ENCODE measurements at places on chromosomes 2 and 18.

DNA sequence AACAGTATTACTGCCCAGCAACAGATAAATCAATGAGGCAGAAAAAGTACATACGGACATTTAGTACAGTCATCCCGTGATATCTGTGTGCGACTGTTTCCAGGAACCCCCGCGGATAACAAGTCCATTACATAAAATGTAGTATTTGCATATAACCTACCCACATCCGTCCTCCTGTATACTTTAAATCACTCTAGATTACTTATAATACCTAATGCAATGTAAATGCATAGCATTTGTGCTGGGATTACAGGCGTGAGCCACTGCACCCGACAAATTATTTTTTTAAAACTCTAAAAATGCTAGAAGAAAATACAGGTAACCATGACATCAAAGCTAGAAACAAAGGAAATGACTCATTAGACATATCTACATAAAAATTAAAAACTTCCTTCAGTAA, 91.6 kb downstream of the FAM161A start:
- DNase-seq = no peak

DNA sequence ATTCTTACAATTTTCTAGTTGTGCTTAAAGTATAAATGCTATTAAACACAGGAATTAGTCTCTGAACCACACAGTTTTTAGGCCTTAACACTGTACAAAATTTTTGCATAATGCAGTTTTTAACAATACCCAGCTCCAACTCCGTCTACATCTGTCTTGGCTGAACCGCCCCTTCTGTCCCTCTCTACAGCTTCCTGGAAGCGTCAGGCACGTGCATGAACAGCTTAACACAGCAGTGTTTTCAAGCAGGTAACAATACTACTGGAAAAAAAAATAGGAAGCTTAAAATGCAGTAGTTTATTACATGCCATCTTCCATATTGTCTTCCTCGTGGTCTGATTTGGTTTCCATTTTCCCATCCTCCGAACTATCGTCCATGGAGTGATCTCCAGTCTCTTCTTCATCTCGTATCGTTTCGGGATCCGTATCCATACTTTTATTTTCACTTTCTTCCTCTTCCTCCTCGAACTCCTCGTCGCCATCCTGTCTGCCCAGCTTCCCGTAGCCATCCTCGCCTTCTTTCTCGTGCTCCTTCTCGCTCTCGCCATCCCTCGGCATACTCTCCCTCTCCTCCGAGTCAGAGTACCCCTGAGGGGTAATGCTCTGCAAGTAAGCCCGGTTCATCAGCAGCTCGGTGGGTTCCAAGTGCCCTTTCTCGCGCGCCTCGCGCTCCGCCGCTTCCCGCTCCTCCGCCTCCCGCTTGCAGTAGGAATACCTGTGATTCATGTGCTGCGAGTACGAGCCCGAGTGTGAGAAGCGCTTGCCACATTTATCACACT, 130.6 kb downstream of the ZEB2 start:
- no peak for DNase-seq

DNA sequence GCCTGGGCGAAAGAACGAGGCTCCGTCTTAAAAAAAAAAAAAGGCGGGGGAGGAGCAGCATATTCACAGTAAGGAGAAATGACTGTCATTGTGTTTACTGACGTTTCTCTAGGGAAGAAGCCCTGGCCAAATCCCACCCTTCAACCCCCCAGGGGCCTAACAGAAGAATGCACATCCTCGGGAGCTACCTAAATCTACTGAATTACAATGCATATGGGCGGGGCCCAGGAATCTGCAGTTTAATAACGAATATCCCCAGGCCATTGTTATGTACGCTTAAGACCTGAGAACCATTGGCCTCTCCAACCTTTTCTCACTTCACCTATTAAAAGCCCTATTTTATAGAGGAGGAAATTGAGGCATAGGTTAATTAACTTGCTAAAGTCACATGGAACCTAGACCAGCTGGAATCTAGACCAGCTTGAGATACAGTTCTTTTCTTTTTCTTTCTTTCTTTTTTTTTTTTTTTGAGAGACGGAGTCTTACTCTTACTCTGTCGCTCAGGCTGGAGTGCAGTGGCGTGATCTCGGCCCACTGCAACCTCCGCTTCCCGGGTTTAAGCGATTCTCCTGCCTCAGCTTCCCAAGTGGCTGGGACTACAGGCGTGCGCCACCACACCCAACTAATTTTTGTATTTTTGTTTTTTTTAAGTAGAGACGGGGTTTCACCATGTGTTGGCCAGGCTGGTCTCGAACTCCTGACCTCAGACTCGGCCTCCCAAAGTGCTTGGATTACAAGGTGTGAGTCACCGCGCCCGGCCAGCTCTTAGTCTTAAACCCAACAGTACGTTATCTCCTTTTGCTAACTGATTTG, 708 bp upstream of the RIF1 start:
- DNase-seq = no peak

DNA sequence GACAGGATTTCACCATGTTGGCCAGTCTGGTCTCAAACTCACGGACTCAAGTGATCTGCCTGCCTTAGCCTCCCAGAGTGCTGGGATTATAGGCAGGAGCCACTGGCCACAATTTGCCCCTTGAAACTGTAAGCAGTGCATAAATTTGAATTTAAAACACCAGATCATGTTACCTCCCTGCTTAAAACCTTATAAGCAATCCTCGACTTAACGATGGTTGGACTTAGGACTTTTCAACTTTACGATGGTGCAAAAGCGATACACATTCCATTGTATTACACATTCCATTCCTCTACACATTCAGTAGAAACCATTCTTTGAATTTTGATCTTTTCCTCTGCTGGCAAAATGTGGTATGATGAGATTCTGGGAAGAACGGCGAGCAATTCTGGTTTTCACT, 23.2 kb upstream of the EFR3B start:
- DNase-seq = no peak

GRCh38 chr2:177164131-177164530, 48.5 kb upstream of the HNRNPA3 start:
- no peak for DNase-seq

DNA sequence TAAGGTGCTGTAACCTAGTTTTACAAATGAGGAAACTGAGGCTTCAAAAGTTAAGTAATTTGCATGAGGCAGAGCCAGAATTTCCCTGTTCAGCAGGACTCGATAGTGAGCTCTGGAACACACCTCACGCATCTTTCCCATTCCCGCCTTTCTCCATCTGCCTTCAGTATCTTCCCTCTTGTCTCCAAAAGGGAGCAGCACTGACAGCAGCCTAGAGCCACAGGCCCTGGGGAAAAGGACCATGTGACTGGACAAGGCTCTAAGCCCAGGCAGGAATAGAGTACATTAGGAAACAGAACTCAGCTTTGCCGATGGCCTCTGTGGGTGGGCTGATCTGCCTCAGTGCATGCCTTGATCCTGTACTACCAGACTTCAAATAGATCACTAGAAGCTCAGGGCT, 21.5 kb downstream of the GPR155 start:
- no peak for DNase-seq

DNA sequence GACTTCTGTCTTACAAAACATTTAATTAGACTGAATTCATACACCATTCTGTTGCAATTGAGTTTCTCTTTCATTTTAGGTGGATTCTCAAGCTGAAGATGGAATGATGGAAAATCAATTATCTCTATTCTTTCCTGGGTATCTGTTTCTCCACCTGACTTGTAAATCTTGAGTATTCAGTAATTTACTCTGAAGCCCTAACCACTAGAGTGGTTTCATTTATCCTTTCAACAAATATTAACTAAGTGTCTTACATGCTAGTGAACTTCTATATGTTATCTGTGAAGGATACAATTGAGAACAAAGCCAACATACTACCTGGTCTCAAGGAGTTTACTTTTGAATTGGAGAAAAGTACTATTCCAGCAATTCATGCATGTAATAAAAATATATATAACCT, 94.1 kb upstream of the ZNF804A start:
- DNase-seq = no peak

DNA sequence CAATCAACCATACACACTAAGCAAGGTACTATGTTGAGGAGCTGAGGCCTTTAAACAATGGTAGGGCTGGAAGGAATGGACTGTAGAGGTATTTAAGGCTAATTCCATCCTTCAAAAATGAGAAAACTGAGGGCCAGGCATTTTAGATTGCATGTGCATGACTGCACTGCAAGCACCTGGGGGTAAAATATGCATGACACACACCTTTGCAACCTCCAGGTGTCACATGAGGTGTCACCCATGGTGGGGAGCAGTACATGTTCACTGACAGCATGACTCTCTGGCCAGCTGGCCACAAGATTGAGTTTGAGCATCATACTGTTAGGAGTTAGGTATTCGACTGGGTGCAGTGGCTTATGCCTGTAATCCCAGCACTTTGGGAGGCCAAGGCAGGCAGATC, 182.8 kb downstream of the ZBTB7C start:
- no peak for DNase-seq

DNA sequence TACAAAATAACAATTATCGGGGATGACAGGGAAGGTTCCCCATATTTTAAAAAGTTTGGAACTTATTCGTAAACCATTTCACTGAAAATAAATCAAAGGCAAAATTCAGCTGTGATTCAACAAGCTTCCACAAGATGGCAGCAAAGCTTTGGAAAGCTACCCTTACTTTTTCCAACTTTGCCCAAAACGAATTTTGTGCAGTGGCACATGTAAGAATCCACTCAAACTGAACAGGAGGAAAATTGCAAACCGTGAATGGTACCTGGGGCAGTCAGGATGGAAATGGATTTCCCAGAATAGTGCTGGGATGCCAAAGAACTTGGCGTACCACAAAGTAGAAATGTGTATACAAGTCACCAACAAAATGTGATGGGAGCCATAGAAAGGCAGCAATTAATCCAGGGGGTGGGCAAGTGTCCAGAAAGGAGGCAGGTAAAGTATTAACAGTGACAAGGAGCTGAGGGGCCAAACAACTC, 10.7 kb downstream of the RPL31 start:
- DNase-seq = peak; percentile 32

GRCh38 chr2:46921676-46922448, 6.3 kb upstream of the MCFD2 start:
- no peak for DNase-seq

- DNase-seq = no peak
Observed at GRCh38 chr2:68565858-68566257, 77.5 kb upstream of the PROKR1 start.

DNA sequence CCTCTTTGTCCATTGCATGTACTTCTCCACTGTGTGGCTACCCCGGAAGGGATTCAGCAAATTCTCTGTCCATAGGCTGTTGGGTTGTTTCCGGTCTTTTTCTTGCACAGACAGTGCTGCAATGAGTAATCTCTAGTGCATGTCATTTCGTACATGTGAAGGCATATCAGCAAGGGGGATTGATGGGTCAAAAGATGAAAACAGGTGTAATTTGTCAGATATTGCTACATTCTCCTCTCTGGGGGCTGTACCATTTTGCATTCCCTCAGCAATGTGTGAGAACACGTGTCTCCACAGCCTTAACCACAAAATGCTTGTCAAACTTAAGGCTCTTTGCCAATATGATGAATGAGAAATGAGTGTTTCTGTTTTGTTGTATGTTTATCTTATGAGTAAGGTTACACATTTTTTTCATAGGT, 60.5 kb downstream of the KLHL29 start:
- DNase-seq = no peak

- DNase-seq = peak; percentile 12
Observed at GRCh38 chr2:135163306-135163705, 111.2 kb downstream of the RAB3GAP1 start.

DNA sequence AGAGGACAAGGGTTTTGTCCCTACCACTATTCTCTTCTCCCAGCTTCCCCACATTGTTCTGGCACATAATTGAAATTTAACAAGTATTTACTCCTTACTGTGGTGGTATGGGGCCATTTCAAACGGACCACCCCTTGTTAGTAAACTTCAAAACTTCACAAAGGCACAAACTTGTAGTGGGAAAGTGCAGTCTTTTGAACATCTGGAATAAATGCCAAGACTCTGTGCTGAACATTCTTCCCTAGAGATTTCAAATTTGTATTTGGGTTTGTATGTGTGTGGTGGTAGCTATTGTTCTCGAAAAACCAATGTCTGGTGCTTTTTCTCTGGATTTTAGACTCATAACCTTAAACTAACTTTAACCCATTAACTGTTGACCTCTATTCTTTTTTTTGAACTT, 151.6 kb downstream of the NRP2 start:
- DNase-seq = no peak

- DNase-seq = no peak
Observed at GRCh38 chr2:238775591-238775990, 72.3 kb upstream of the TWIST2 start.

- DNase-seq = no peak
Observed at GRCh38 chr2:186138845-186139244, 347.2 kb upstream of the ZC3H15 start.

- no peak for DNase-seq
Observed at GRCh38 chr2:26043862-26044696, 10.2 kb downstream of the RAB10 start.

DNA sequence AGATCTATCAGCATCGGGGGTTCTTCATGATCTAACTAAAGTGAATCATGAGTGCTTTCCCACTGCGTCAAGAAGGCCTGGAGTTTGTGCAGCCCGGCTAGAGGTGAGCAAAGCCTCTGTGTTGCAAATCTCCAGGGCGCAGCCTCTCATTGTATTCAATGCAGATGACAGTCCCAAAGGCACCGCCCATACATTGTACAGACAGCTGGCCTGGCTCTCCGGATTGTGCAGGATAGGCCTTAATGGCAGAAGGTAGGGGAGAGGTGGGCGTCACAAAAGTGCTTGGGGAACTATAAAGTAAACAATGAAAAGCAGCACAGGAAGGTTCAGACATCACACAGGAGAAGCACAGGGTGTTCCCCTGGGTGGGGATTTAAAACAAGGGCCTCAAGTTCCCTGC, 907 bp upstream of the GYPC start:
- no peak for DNase-seq

DNA sequence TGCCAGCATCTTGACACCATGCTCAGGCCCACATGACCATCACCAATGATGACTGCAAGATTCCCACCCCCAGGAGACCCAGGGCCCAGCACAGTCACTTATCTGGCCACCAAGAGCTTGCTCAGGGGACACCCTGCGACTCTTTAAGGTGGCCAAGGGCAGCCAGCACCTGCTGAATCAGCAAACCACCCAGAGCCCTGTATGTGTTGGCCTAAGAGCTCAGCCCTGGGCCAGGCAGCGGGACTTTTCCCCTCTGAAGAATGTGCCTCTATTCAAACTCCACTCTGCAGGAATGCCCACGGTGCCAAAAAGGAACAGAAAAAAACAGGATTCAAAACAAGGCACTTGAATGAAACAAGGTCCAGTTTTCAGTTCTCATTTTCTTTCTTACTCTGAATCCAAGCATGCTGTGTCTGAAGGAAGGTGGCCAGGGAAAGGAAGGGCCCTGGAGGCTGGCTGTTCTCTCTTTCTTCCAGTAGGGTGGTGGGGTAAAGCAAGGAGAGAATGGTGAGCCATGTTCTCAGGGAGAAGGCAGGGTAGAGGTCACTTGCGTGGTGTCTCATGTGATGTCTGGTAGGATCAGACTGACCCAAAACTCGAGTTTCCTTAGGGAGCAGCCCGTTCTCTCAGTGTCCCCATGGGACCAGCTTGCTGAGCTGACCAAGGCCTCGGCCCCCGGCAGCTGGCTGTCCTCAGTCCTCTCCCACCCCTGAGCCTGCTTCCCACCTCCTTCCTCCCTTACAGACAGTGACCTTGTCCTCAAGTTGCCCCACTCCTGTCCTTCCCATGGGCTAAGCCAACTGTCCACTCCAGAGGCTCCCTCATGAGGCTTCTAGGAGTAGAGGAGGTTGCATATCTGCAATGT, 150.0 kb downstream of the RNF152 start:
- DNase-seq = no peak

Measured in NCI-H2081 (cell line).